ENCODE measurements at places on chromosomes 11 and 22.

DNA sequence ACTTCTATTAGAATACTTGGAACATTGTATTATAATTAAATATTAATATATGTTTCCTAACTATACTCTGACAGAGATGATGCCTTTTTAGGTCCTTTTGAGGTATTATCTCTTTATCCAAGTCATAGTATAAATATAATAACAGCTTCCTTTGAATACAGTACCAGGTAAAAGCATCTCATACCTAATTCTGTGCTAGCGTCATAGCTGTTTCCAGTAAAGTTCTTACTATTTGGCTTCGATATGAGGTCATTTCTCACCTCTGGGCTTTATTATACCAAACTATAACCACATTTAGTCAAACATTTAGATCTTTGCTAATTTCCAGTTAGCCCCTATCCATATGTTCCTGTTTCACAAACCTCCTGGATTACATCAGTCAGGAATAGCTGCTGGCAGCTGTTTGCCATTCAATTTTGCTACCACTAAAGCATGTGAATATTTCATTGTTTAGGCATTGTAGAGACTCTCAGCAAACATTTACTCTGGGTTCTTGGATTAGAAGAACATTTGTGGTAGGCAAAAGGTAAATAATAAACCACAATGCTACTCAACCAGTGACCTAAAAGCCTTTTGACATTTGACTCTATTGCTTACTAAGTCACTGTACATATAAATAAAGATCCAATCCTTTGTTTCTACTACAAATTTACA, 255.1 kb downstream of the TTC28 start:
- no peak for DNase-seq

- DNase-seq = no peak
These were observed 61.1 kb downstream of the CACNA1I start for GRCh38 chr22:39631381-39632286.

GRCh38 chr11:19721176-19721575, 8.5 kb downstream of the NAV2 start:
- DNase-seq = no peak

GRCh38 chr11:8503910-8504364, 90.1 kb downstream of the STK33 start:
- no peak for DNase-seq

DNA sequence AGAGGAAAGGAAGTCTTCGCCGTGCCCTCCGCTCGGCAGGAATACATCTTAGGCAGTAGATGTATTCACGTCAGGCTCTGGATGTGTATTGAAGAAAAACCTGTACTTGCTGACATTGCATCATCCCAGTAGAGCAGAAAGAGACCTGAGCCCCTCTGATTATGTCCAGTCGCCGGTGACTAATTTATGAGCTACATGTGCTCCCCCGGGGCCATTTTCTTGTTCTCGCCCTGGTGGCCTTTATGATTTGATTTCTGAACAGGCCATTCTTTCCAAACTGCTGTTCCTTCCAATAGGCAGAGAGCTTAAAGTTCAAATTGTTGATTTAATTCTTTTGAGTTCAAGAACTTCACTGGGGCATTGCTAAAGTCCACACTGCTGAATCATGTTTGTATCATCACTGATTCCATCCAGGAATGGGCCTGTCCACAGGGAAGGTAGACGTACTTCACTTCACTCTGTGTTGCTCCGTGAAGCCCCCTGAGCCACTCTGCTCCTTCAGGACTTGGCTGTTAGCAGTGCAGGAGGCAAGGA, 137.3 kb upstream of the RASSF10 start:
- no peak for DNase-seq

- DNase-seq = no peak
These were observed 3.3 kb upstream of the GRAMD1B start for GRCh38 chr11:123426789-123427188.

DNA sequence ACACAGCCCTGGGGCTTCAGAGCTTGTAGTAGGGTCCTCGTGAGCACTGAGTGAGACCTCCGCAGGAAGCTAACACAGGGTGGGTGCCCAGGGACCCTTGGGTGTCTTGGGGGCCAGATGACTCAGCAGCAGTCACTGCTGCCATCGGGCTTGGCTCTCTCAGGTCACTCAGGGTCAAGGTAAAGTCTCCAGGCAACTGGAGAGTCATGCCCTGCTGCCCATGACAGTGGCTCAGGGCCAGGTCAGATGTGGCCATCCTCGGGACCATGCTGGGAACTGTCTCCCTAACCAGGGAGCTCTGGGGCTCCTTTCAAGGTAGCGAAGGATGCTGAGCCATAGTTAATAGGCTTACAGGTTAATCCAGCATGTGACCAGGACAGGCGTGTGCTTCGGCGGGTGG, 44.4 kb upstream of the SLC22A12 start:
- no peak for DNase-seq

GRCh38 chr22:37747080-37747714, 50.3 kb downstream of the TRIOBP start:
- no peak for DNase-seq

DNA sequence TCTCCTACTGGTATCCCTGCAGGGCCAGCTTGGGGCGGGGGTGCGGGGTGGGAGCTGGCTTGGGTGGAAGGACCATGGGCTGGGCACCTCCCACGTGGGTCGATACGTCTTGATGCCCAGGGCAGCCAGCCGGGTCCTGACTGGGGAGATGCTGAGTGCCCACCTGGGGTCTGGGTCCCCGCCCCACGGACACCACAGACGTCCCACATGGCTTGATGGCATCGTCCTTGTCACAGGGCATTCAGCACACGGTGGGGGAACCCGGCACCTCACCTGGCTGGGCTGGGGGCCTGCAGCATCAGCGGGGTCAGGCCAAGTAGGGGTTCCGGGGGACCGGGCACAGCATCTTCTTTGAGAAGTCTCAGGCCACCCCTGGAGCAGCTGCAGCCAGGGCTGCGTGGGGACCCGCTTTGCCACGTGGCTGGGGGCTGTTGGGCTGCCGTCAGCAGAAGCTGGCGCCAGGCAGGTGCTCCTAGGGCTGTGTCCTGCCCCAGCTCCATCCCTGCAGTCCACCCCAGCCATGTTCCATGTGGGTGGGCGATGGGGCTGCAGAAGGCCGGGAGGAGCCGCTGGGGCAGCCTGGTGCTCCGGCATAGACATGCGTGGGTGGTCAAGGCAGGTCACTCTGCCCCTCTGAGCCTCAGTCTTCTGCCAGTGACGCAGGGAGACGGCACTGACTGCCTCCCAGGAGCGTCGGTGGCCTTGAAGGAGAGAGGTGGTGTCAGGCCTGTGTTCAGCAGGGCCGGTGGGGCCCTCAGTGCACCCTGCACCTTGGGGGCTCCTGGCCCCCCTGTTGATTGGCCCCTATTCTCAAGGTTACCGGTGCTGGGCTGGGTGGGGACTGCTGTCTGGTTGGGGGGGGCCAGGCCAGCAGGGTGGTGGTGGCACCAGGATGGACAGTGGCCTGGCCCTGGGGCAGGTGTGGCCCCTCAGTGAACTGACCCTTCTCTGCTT, 8.4 kb downstream of the SELENOO start:
- no peak for DNase-seq

DNA sequence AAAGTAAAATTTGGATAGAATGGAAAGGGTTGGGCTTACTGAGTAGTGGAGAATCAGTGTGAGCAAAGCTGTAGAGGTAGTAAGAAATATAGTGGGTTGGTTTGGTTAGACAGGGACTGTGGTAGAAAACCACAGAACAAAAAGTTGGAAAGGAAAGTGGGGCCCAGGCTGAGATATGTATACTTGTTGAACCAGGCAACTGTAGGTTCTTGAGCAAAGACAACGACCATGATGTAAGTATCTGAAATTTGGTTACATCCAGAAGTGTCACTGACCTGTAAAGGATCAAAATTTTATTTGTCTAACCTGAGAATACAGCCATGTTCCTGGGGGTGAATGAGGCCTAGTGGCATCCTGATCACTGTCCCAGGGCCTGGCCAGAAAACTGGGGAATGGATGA, 114.1 kb downstream of the STIM1 start:
- no peak for DNase-seq

- no peak for DNase-seq
These were observed 1.5 kb upstream of the SREBF2 start for GRCh38 chr22:41831383-41831782.

- no peak for DNase-seq
These were observed 35.5 kb upstream of the TTC12 start for GRCh38 chr11:113278925-113279324.

GRCh38 chr11:82792319-82792718, 58.7 kb upstream of the FAM181B start:
- no peak for DNase-seq

GRCh38 chr11:30511408-30511807, 74.7 kb downstream of the MPPED2 start:
- no peak for DNase-seq

DNA sequence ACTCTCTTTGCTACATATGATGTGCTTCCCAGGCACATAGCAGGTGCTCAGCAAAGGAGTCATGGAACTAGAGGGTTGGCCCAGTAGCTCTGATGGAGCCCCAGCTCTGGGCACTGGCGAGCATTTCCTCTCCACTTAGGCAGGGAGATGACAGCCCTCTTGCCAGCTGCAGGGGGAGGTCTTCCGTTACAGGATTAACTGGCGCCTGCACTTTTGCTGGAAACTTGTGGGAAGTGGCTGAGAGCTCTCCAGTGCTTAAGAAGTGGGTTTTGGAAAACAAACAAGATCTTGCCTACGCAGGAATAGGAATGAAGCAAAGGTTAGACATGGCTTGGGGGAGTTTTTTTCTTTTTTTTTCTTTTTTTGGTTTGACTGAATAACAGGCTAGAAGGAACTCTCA, 75.5 kb downstream of the MICAL2 start:
- no peak for DNase-seq

DNA sequence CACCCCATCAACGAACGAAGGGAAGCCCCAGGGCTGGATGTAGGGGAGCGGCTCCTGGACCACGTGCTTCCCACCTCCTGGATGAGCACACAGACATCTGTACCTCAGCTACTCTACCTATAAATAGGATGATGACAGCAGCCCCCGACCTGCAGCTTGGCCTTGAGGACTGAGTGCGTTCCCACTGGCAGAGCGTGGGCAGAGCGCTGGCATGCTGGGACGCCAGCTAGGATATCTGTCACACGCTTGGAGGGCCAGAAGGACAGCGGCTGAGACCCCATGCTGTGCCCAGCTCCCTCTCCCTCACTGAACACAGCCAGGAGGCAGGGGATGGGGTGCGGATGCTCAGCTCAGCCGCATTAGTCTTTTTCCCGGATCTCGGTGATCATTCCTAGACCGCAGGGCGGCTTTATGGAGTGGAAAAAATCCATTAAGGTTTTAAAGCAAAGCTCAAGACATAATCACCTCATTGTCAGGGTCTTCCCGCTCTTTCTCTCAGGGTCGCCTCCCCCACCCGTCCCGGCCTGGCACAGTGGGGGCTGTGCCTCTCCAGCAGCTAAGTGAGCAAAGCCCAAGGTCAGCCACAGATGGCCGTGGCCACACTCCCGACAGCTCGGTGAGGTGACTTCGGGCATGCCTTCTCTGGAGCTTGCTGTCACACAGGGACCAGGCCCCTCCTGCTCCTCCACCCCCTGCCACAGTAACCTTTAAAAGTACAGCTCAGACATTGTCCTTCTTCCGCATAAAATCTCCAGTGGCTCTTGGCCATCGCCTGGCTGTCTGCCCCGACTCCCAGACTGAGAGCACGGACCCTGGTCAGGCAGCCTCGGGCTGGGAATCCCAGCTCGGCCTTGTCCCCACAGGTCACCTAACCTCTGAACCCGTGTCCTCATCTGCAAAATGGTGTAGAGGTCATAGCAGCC, 69.6 kb upstream of the SHISAL1 start:
- DNase-seq = peak; percentile 36

DNA sequence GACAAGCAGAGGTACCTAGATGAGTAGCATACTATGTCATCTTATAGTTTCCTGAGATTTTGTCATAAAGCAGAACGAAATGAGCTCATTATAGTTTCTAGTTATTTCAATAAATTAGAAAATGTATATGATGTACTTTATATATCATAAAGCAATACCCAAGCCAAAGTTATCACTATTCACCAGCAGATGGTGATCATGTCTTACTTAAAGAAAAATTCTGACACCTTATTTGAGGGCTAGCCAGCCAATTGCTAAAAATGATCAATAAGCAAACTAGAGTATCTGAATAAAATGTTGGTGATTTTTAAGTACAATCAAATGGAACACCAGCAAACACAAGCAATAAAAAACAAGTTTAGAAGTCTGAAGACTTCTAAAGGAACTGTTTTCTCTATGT, 44.1 kb downstream of the RSF1 start:
- no peak for DNase-seq

DNA sequence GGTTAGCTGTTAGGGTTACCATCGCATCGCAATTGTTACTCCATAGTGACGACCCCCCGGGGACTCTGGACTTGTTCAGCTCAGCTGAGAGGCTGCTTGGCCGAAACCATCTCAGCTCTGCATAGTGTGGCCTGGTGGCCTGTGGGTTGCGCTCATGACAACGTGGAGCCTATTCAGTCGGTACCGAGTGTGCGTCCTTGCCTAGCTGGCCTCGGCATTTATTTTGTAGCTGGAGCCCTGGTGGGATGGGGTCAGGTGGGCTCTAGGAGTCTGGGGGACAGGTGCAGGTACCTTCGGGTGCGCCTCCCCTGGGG, 13.5 kb downstream of the LRP5 start:
- DNase-seq = no peak

GRCh38 chr11:8934742-8935488, 2.2 kb upstream of the C11orf16 start:
- DNase-seq = no peak

DNA sequence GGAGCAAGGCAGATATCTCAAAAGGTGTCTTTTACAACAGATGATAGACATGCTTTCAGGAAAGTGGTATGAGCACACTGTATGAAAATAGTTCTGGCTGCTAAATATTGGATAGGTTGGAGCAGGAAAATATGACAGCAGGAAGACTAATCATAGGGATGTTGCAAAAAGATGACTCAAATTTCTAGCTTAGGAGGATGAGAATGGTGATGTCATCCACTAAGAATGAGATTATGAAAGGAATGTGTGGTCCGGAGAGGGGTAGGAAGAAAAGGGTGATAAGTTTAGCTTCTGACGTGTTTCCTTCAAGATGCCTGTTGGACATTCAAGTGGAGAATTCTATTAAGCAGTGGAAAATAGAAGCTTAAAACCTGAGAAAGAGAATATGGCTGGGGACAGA, 46.4 kb downstream of the RCN1 start:
- DNase-seq = no peak

GRCh38 chr11:75429902-75430713, 2.9 kb downstream of the KLHL35 start:
- no peak for DNase-seq

DNA sequence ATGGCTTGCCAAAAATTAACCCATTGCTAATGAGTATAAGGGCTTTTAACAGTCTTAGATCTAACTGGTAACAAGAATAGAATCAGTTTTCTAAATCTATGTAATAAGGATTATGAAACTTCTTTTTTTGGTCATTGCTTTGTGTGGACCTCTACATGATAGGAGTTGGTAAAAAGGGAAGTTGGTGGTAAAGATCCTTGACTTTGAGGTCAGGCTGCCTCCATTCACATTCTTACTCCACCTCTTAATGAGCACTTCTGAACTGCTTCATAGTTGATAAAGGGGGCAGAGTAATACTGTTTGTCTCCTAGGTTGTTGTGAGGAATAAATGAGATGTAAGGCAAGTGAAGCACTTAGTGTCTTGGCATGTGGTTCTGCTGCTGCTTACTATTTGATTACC, 10.6 kb downstream of the EIF3M start:
- no peak for DNase-seq

- DNase-seq = no peak
These were observed 29.0 kb downstream of the PI4KA start for GRCh38 chr22:20829491-20830134.

GRCh38 chr11:19288256-19288655, 47.5 kb upstream of the E2F8 start:
- no peak for DNase-seq

All from RWPE2 (cell line).